ENCODE measurements at places on chromosomes 6 and 20.

DNA sequence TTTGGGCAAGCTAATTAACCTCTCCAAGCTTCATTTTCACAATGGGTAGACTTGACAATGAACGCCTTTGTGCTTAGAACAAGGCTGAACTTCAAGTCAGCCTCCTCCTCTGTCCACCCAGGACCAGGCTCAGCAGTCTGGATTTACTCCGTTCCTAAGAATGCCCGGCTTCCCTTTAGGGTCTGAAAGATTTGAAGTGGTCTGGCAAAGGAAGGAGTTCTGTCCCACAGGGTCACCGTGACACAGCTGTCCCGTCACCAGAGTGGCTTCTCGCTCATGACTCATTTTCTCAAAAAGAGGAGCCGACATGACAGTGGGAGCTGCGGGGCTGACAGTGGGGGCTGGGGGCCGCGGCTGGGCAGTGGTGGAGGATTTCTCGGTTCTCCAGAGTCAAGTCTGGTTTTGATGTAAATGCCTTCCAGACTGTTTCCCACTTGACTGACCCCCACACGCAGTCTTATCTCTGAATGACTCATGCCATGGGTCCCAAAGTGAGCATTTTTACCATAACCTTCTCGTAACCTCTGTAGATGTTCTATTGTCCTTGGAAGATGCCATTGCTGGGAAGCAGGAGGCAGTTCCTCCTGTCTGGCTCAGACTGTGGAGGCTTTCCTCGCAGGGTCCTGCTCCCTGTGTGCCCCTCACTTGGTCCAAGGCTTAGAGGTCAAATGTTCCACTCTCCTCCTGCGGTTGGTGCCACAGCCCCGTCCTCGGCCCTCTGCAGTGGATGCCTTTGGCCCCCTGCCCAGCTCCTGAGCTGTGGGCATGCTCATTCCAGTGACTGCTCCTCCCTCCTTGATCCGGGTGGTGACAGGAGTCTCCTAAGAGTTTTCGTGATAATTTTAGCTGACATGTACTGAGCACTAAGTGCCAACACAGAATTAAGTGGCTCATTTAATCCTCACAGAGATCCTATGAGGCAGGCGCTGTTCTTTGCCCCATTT, 253.1 kb downstream of the FNDC1 start:
- no peak for DNase-seq

DNA sequence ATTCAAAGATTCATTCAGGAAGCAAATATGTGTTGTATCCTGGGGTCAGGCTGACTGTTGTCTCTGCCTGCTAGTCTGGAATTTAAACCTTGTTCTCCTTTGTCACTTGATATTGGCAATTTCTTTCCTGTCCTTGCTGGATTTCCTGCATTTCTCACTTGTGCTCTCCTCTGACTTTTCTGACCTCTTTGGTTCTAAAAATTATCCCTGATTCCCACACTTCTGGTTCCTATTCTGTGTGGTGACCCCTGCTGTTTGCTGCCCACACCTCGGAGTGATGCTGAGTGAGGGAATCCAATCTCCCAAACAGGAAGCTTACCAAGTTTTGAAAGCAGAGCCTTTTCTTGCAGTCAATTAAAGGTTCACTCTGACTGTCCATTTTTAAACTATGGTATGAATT, 345.3 kb downstream of the CDKAL1 start:
- DNase-seq = no peak

GRCh38 chr6:108672641-108673040, 111.9 kb downstream of the FOXO3 start:
- DNase-seq = no peak

- DNase-seq = no peak
Measured at GRCh38 chr20:12916699-12917098, 92.1 kb upstream of the SPTLC3 start.

- DNase-seq = no peak
Measured at GRCh38 chr6:144140867-144141266, 9.4 kb upstream of the STX11 start.

DNA sequence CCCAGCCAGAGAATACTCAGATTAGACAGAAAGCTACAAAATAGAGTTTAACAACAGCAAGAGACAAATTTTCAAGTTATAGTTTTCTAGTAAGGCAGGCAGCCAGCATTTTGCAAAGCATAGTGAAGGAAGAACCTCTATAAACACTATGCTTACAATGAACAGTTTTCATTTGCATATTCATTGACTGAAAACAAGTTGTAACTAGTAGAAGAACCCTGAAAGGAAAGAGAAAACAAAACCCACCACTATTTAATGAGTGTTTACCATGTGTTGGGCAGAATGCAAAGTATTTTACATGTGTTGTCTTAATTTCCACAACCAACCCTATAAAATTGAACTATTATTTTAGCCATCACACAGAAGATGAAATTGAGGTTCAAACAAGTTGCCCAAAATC, 196.1 kb downstream of the UBE3D start:
- DNase-seq = no peak

- DNase-seq = no peak
Measured at GRCh38 chr6:138222901-138223546, 4.7 kb upstream of the PBOV1 start.
